Stimulated activated CD8-positive, alpha-beta memory T cell treated with anti-CD3 and anti-CD28 coated beads, Interleukin-7, amount 100 ng/mL, for 1 hour (primary cell): ENCODE measurements at places on chromosomes 5 and 9.

DNA sequence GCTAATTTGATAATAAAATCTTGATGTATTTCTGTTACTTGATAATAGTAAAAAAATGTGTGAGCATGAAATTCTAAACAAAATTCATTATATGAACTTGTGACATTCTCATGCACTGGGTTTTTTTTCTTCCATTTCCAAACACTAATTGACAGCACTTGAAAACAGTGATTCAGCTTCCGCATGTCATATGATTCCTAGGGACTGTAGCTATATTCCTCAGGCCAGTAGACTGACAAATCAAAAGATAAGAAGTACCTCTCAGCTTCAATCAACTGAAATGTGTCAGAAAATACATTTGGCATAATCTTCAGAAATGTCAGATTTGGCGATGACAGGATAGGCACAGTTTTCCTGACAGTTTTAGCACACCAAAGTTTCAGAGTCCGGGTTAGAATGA is 52.5 kb downstream of the EFNA5 start:
- DNase-seq, result no peak

DNA sequence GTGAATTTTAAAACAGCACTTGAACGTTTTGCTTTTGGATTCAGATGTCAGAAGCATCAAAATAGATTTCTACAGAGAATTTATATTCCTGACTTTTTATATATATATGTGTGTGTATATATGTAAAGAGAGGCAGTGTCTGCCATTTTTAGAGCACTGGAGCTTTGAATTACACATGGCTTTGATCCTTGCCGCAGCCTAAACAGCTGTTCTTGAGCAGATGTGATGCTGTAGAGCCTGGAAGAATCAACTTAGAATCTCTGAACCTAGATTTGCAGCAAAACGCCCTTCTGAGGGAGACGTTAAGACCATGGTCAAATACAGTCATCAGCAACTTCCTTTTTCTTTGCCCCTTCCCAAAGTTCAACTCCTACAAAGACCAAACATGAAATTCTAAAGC is 21.7 kb upstream of the C5orf47 start:
- DNase-seq, result no peak

GRCh38 chr5:109035436-109035835 is 287.7 kb downstream of the FER start:
- no peak for DNase-seq

DNA sequence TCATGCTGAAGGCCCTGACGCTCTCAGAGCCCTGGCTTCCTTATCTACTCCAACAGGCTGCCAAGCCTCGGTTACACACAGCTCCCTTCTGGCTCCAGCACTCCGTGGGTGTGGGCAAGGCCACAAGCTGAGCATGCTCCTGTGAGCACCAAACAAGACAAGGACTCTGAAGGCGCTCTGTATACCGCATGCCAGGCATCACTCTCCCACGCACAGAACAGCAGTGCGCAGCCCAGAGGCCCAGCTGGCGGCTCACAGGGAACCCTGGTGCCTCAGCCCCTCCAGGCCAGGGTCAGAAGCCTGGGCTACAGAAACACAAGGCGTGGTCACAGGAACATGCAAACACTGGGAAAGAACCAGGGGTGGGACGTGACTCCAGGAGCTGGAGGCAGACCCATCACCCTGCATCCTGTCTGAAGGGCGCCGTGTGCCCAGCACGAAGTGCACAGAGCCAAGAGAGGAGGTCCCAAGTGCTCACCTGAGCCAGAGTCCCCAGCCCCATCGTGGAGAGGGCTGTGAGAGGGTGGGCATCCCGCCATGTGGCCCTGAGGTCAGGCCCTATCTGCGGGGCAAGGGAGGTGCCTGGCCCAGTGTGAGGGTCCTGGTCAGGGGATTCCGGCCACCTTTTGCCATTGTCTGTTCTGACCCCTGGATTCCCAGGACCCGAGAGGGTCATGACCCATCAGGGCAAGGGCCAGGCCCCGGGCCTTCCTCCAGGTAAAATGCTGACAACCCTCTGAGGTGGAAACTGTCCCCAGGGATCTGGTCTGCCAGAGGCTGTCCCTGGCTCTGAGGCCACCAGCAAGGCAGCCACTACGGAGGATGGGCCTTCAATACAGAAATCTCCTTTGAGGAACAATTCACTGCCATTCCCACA is 54.7 kb downstream of the COL23A1 start:
- no peak for DNase-seq

DNA sequence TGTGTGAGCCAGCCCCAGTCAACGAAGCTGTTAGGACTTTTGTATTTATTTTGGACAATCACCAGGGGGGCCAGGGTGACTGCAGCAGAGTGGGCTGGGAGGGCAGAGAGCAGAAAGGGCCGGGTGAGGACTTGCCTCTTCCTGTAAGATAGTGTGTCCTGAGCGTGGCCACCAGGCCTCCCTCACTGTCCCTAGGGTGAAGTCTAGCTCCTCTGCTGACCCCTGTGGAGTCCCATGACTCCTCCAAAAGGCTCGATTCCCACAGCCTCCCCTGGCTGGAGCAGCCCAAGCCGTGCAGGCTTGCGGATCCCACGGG is 147.8 kb downstream of the RXRA start:
- DNase-seq, result no peak

DNA sequence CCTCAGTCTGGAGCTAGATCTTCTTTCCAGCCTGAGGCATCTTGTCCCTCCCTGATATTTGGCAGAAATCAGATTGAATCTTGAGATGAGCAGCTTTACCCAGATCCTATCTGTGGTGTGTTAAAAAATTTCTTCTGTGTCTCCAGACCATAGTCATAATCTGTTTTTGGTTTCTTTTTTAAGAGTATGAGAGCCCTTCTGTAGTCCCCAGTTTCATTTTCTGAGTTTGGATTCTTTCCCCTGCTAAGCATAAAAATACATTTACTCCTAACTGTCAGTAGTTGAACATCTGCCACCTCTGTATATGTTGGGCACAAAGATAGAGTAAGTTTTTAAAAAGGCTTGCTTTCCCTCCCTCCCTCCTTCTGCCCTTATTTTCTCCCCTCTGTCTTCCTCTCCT is 137.7 kb downstream of the CNTLN start:
- no peak for DNase-seq

DNA sequence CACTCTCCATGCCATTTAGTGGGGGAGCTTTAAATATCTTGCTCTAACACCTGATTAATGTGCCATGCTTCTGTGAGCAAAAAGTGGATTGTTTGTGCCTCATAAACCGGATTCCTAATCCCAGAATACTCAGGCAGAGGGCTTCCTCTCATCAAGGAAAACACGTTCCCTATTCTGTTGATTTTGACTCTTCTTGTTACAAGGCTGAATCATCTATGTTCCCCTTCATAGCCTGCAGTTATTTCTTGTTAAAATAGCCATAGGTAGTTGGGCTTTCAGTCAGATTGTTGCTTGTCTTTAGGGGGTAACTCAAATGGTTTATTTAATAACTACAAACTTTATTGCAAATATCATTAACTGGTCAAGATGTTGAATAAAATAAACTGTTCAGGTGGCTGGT is 26.6 kb downstream of the ROPN1L start:
- DNase-seq, result no peak

DNA sequence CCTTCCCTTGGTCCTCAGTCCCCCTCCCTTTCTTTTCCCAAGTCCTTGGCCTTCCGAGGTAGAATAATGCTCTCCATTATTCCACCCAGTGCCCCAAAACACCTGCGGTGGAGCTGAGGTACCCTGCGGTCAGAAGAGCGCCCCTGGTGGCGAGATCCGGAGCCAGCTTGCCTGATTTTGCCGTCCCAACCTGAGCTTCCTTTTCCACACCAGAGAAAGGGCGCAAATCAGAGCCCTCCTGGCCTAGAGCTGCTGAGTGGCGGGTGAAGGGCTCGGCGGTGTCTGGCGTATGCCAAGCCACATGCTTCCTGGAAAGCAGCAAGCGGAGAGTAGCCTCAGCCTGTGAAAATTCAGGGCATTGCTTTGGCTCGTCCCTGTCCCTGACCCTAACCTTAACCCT is 21.1 kb upstream of the CARTPT start:
- DNase-seq, result no peak

DNA sequence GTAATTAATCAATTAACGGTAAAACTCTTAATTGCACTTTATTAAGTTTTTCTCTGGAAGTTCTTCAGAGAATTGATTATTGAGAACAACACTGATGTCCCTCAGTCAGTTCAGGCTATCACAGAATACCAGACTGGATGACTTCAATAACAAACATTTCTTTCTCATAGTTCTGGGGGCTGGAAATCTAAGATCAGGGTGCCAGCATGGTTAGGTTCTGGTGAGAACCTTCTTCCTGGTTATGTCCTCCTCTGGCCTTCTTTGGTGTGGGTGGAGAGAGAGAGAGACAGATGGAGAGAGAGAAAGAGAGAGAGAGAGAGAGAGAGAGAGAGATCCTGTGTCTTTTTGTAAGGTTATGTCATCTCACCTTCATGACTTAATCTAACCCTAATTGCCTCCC is 71.4 kb upstream of the DAP start:
- no peak for DNase-seq

DNA sequence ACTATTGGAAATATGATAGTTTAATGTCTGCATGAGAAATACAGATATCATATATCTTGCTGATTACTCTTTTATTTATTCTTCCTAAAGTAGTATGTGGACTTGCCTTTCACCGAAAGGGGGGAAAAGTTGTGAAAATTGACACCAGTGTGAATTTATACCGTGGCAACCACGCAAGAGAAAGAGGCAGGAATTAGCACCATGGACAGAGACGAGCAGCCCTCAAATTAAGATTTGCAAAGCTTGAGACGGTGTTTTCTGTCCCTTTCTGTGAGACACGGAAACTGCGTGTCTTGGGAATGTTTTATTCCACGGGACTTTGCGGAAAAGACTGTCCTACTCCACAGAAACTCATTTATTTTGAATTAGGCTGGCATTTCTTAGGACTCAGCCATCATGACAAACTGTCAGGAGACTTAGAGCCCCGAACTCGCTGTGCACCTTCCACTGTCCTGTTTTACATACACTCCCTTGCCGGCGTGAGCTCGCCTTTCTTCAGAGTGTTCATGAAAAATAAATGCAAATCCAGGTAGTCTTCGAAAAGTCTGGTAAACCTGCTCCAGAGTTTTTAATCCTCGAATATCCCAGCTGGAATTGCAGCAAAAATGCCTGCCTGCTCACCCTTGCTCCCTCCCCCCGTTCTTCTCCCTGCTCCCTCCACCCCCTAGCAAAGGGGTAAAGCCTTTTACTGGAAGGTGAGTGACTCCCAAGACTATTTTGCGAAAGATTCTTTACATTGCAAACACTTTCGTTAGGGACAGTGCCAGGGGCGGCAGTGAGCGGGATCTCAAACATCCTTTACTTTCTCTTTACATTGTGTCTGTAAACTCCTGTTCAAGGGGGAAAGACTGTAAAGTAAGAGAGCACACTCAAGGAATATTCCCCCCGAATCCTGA is 3.8 kb upstream of the ELAVL2 start:
- no peak for DNase-seq

DNA sequence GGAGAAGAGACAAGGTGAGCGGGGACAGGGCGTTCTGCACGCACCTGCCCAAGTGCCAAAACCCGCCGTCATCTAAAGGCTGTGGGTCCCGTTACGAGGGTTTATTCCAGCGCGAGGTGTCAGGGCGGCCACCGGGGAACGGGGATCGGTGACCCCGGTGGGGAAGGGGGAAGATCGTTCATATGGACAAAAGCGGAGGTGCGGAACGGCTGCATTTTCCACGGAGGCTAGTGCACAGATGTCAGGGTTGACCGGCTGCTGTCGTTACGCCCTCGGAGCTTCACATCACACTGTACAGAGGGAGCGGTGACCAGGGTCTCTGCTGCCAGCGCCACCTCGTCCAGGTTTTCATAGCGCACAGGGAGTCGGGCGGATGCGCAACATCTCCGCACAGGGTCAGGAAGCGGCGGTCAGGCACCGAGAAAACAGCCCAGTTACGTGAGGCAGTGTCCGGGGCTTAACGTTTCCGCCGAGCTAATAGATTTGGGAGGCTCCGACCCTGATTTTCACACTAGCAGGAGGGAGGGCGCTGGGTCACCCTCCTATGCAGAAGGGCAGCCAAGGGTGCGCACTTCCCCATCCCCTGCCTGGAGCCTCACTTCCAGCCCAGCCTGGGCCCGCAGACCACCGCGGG is 13.5 kb downstream of the BTNL9 start:
- no peak for DNase-seq

DNA sequence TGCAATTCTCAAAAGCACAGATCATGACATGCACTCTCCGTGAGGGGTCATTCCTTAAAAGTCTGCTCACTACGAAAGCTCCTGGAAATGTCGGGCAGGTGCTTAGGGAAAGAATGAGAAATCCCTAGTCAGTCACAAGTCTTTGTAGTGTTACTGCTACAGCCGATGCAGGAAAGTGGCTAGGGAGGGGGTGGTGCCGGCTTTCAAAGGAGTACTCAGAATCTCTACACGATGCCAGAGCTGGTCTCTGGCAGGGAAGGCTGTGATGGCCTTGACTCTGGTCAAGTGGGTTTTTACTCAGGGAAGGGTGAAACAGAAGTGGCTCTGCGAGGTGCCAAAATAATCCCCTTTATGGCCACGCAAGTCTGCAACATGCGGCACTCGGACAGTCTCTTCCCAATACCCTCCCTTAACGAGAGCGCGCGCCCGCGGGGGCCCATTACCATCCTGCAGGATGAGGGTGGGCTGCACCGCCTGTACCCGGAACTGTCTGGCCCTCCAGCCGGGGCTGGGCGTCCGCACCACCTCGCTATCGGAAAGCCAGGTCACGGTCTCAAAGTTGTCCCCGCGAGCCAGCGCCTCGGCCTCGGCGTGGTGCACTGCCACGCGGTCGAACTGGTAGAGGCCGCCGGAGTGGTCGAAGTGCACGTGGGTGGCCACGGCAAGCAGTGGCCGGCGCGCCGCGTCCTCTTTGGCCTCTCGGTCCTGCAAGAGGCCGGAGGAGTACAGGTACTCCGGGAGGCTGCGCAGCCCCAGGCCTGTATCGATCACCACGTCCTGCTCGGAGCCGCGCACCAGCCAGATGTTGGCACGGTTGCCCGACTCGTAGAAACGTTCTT is 956 bp downstream of the MBLAC2 start:
- DNase-seq, result peak; percentile 0

DNA sequence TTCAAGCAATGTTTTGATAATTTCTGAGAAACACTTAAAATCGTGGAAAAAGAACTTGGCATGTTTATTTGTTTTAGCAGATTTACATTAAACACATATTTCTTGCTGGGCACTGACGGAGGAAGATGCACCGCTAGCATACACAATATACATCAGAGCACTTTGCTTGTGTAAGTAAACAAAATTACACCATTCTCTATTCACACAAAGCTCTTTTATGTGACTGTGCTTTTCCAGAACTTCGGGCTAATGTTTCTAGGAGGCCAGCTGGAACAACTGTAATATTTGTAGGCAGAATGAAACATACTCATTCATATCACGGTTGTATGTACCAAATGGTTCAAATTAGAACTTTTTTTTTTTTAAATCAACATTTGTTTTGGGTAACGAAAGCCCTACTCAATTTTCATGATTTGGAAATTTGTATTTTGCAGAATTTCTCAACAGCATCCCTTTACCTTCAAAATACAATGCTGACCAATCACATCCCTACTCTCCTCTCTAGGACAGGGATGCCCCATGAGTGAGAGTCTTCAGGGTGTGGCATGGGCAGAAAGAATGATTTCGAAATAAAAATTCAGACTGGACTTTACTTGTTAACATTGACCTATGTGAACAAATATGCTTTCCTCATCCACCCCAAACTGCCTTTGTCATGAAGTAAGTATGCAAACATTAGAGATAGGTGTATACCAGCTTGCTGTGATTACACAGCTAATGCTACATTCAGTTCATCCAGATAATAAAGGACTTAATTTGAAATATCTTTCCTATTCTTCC is 425.1 kb downstream of the BNC2 start:
- DNase-seq, result no peak
